ENCODE measurements at places on chromosomes 6 and 20. TPM values are rescaled to one million over a fixed set of nuclear protein-coding genes. Genes with fewer than 3 reads are reported as not detected.
A peak's percentile ranks its signal among the peaks of the same experiment; 100 is the strongest.

DNA sequence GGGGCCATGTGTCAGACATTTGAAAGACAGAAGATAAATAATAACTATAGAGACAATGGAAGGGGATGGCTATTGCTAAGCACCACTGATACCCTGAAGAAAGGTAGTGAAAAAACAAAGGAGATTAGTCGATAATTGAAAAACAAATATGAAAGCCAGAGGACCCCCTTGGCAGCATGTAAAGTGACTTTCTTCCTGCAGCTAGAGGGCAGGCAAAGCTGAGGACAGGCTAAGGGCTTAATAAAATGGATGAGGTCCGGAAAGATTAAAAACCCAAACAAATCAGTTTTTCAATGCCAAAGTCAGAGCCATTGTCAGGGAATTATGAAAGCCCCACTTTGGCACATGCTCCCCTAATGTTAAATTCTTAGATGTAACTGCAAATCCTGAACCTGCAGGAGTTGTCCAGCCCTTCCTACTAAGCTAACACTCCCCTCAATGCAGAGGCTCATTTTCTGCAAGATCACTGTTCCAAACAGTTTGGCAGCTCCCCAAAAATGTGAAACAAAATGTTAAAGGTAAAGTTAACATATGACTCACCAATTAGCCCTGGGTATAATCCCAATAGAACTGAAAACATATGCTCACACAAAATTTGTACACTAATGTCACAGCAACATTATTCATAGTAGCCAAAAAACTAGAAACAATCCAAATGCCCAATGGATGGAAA, 1177.9 kb downstream of the GRIK2 start:
- DNase-seq: no peak

GRCh38 chr6:92979281-92979680, 440.1 kb downstream of the EPHA7 start:
- DNase-seq: no peak

- no peak for DNase-seq
Observed at GRCh38 chr20:36775826-36776225, 2.3 kb upstream of the DSN1 start.

DNA sequence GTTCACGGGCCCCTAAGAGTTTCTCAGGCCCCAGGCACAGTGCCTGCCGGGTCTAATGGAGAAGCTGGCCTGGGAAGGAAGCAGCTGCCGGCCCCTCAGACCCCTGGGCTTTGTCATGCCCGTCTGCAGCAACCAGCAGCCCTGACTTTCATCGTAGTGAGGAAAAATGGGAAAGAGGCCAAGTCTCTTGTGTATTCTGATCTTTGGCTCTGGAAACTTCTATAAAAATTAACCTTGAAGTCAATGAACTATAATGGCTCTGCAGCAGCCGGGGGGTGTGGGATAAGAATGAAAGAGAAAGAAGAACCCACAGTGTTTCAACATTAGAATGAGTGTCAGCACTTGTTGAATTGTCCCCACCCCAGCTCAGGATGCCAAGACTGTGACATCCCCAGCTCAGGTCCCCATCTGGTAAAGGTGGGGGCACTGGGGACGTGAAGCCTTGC, 12.9 kb downstream of the TGM2 start:
- DNase-seq: peak; percentile 64

GRCh38 chr6:40950986-40951698, 87.9 kb downstream of the UNC5CL start:
- DNase-seq: peak; percentile 40

- peak; percentile 100 for DNase-seq
Observed at GRCh38 chr6:19472153-19472552, 365.0 kb upstream of the ID4 start.

DNA sequence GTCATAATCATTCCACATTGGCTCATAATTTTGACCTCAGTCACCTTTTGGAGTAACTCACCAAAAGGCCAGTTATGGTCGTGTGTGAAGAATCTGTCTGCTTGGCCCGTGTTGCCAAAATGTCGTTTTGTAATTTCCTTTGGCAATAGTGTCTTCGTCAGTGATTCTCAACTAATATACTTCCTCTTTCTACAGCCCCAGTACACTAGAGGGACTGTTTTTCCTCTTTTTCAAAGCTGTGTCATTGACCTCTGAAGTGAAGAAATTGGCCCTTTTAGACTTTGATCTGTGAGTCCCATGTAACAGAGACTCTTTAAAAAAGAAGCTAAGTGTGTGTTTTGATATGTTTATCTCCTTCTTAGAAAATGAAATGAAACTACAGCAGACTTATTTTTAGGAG, 5.2 kb downstream of the FOXO3 start:
- no peak for DNase-seq

DNA sequence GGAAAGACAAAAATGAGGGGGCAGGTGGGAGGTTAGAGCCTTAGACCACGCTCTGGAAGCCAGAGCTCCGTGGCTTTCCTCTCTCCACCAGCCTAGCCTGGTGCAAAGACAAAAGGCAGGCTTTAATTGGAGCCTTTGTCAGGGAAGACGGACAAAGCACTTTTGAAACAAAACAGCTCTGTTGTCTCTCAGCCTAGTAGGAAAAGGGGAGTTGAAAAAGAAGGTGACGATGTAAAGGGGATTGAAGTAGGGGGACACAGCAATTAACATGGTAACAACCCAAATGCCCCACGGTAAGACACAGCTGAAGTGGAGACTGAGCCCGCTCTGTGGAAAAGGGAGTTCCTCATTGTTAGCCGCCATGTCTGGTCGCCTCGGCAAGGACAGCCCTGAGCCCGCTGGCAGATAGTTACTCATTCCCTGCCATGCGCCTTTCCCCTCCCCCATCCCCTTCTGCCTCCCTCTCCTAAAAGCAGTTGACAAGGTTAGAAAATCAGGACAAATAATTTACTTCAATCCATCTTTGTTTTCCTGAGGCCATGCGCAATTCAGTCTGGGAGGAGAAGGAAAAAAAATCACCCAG, 93.0 kb downstream of the TCP11 start:
- no peak for DNase-seq

GRCh38 chr20:51034988-51035656, 12.2 kb upstream of the KCNG1 start:
- no peak for DNase-seq

GRCh38 chr6:52426667-52427066, 6.5 kb downstream of the EFHC1 start:
- no peak for DNase-seq

- DNase-seq: no peak
Observed at GRCh38 chr20:50399917-50400704, 110.1 kb upstream of the PTPN1 start.

- no peak for DNase-seq
Observed at GRCh38 chr6:75143191-75143590, 62.7 kb downstream of the COL12A1 start.

GRCh38 chr6:13573669-13574110, 711 bp upstream of the SIRT5 start:
- DNase-seq: peak; percentile 19

DNA sequence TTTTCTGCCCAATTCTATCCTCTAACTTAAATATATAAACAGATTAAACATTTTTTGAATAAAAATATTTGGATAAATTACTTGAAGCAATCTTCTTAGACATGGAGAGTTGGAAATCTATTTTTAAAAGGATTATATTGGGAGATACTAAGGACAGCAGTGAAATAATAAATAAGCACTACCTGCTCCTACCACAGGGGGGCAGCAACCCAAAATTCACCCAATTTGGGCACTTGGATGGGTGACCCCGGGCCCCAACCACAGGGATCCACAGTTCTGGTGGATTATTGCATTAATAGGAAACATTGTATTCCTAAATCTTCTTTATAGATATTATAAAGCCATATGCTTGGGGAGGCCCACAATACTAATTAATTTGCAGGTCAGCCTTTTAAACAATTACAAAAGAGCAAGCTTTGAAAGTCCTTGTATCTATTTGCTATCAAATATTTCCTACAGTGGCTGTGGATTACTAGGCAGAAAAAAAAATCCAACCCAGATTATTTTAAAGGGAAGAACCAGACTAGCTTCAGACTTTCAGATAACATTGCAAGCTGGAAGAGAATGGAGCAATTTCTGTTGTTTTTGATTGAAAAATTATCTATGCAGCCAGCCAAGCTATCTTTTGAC, 66.4 kb upstream of the PDE10A start:
- DNase-seq: no peak

- no peak for DNase-seq
Observed at GRCh38 chr6:12001706-12002435, 10.2 kb upstream of the HIVEP1 start.

- DNase-seq: no peak
Observed at GRCh38 chr6:88167352-88167937, 1.3 kb upstream of the CNR1 start.

DNA sequence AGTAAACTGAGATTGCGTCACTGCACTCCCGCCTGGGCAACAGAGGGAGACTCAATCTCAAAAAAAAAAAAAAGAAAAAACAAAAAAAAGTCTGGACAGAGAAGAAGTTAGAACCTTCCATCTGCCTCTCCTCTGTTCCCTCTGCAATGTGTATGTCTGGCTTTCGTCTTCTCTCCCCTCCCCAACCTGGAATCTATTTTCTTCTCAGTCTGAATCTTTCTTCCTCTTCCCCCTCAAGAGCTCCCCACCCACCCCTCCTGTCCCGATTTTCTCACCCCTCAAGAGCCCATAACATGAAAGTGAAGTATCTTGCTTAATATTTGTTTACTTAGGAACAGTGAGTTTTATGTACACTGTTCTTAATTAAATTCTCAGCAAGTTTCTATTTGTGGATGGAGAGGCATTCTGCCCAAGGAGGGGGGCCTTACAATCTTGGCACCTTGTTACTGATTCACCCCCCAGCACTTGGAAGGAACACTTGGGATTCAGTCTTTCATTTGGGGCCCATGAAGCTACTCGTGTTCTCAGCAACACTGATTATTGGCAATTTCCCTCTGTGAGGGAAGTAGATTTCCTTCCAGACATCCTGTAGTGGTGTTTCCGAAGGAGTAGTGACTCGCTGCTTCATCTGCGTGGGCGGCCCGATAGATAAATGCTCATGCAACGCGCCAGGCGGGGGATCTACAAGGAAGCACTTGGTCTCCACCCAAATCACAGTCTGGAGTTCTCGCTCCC, 69.3 kb upstream of the SRSF6 start:
- DNase-seq: no peak

DNA sequence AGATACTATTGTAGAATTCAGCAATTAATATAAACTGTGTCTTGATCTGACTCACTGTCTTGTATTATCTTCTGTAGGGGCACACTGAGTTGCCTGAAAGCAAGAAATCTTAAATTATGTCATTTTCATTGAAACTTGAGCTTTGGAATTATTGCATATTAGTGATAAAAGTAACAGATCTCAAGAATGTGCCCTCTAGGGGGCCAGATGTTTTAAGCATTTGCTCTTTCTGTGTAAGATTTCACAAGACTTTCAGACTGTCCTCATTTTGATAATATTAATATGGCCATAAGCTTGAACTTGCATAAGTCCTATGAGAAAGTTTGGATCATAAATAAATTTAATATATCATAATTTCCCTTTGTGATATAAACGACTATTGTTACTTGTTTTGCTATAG, 55.5 kb upstream of the MYO6 start:
- no peak for DNase-seq

- DNase-seq: no peak
Observed at GRCh38 chr6:30935018-30935417, 3.0 kb upstream of the SFTA2 start.

DNA sequence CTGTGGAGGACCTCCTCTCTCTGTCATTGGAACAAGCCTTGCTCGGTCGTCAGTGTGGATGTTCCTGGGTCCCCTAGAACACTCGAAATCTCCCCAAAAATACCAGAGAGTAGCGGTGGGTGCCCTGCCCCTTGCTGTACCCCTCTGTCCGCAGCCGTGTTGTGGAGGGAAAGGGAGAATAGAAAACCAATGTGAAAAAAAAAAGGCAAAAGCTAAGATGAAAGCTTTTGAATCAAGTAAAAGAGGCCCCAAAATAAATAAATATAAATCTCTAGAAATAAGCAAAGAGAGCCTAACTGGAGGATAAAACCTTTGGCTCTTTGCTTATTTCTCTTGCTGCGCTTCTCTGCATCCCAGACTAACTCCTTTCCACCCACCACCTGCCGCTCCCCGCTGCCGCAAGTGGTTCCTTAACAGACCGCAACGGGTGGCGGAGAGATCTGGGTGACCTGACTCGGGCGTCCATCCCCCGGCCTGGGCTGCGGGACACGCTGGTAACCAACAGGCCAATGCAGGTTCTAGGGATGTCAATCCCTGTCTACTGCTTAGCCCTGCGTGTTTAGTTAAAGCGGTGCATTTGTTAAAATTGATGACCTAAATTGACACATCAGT, 110.0 kb downstream of the GPX5 start:
- DNase-seq: no peak

DNA sequence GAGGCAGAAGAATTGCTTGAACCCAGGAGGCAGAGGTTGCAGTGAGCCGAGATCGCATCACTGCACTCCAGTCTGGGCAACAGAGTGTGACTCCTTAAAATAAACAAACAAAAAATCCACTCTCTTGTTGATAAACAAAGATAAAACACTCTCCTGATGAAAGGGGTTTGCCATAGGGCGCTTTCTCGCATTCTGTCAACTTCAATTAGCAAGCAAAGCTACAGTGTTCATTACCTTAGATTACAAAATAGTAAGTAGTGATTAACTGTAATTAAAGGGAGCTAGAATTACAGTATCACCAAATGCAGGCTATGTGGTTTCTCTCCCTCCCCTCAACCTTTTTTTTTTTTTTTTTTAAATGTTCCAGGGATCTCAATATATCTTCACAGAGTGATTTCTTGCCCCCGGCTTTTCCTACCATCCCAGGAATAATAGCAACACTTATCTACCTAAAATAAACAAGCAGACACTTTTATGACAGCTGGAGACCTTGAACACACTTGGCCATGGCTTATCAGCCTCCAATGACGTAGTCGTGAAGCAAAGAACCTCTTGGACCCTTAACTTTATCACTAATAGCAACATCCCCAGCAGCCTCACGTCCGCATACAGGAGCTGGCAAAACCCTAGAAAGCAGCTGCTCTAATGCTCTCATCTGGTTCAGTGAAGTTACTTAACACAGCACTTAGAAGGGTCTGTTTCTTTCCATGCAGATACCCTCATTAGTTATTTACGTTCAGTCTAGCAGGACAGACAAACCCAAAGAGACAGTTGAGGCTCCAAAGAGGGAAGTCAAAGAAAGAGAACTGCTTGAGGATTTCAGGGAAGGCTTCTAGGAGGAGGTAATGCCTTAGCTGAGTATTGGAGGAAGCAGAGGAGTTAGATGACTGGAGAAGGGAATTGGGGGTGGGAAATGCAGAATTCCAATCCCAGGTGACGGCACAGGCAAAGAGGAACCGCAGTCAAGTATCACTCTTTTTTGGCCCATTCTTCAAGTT, 37.9 kb upstream of the NEDD9 start:
- no peak for DNase-seq

DNA sequence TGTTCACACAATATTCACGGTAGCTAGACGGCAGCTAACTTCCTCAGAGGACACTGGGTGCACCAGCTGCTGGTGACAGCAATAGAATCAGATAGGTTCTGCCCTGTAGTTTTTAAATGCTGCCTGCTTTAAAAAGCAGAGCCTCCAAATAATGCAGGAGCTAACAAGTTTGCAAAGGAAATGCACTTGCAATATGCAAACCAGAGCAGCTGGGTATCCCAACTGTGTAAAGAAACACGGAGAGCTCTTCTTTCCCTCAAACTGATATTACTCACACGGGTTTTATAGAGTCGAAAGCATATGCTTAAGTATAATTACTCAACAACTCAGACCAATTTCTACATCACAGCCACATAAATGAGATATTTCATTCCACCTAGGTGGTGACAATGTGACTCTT, 432.7 kb downstream of the TFAP2A start:
- no peak for DNase-seq

The PHACTR1 gene
- not detected for total RNA-seq

The AVP gene
- not detected for total RNA-seq

The SLCO4A1 gene
- 19.3 TPM for total RNA-seq

The SNRPB2 gene
- total RNA-seq: 57.9 TPM

The VGLL2 gene
- total RNA-seq: not detected

The TTLL9 gene
- total RNA-seq: 1.8 TPM

The TENT5A gene
- total RNA-seq: 2.0 TPM
